WTC11 (cell line): ENCODE measurements at places on chromosomes 4 and X. TPM values are rescaled to one million over a fixed set of nuclear protein-coding genes. Genes with fewer than 3 reads are reported as not detected.

Gene SCRG1
- total RNA-seq, result not detected in 3 replicates

Gene RADX
- total RNA-seq, result 3.0 to 5.0 TPM (median 4.4 TPM) in 3 replicates

Gene LRPAP1
- 90.8 to 106 TPM (median 97.4 TPM) in 3 replicates for total RNA-seq

Gene GPR82
- not detected in 3 replicates for total RNA-seq

Gene AREG
- 0.14 to 0.33 TPM (median 0.32 TPM) in 3 replicates for total RNA-seq

Gene CFI
- total RNA-seq, result 0.16 to 0.25 TPM in 2 of 3 replicates, not detected in the other

Gene H2BW2
- 0.15 to 0.50 TPM in 2 of 3 replicates, not detected in the other for total RNA-seq

Gene GPRASP2
- 18.5 to 20.0 TPM (median 18.9 TPM) in 3 replicates for total RNA-seq

Gene FGG
- total RNA-seq, result 2.3 to 3.0 TPM (median 2.4 TPM) in 3 replicates

Gene PDGFRA
- 2.7 to 3.3 TPM (median 2.7 TPM) in 3 replicates for total RNA-seq

Gene PLAC1
- total RNA-seq, result 0.27 to 1.8 TPM in 2 of 3 replicates, not detected in the other

Gene GUCY2F
- total RNA-seq, result 0.09 TPM in 1 of 3 replicates, not detected in the others

Gene XAGE2
- not detected in 3 replicates for total RNA-seq

Gene LNX1
- 4.3 to 5.9 TPM (median 4.5 TPM) in 3 replicates for total RNA-seq
